ENCODE measurements at places on chromosomes 2 and 18.

- DNase-seq, result no peak
Observed at GRCh38 chr2:29343830-29344229, 228.6 kb downstream of the CLIP4 start.

DNA sequence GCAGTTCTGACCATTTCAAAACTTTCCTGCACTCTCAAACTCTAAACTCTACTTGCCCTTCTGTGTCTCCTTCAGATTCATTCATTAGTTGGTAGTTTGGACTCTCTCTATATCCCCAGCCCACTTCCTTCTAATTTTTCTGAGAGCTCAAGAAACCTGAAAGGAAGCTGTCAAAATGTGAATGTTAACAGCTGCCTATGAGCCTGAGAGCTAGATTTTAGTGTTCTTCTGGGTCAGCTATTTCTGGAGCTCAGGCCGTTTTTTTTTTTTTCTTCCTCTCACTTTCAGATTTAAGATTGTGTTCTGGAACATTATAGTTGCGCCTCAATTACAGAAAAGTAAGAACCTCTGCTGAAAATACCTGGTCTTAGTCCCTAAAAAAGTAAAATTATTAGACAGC is 73.1 kb downstream of the RTN4 start:
- no peak for DNase-seq

GRCh38 chr2:234309431-234309830 is 187.4 kb downstream of the ARL4C start:
- no peak for DNase-seq

DNA sequence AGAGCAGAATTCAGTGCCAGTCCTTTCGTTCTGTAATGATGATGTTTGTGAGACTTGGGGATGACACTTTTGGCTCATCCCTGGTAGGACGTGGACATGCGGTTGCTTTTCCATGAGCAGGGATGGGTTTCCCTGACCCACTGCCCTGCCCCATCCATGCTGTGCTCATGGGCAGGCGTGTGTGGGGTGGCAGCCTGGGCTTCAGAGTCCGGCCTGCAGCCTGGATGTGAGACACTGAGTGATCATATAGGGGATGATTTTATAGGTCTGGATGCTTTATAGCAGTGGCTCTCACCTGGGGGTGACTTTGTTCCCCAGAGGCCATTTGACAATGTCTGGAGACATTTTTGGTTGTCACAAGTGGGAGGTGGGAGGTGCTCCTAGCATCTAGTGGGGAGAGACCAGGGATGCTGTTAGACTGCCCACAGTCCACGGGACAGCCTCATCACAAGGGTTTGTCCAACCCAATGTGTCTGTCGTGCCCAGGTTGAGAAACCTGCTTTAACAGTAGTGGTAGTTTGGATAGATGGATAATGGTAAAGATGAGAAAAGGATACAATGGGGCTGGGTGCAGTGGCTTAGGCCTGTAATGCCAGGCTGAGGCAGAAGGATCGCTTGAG is 38.9 kb downstream of the LDLRAD4 start:
- DNase-seq, result no peak

DNA sequence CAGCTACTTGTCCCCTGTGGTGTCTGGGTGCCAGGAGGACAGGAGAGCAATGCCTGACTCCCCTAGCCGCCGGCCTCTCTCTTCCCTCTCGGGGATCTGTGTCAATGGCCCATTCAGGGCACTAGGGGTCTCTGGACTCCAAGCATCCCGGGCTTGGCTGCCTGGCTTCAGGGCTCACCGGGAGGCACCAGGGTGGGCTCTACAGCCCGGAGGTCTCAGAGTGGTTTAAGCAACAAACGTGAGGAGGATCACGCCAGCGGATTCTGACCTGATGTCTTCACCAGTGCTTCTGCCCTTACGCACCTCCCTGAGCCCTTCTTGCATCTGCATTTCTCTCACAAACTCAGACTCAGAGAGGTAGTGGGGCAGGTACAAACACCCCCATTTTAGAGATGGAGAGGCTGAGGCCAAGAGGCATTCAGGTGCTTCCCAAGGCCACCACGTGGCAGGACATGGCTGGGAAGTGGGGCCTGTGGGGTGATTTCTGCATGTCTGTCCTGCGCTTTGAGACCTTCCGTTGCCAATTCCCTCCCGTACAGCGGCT is 243.0 kb downstream of the CELF4 start:
- no peak for DNase-seq

DNA sequence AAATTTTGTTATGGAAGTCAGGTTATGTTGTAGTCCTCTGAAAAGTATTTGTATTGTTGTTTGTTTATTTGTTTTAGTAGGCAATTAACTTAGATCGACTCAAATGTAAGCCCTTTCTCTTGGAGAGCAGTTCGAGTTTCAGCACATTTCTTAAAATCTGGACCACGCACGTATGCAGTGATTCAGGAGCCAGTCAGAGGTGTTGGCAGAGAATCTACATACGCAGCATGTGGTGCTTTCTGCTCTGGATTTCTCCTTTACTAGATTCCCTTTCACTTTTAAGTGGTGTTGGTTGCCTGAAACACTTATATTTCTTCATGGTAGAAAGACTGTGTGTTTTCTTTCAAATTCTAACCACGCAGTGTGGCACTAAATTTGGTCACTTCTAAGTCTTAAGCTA is 773.9 kb upstream of the LRATD1 start:
- no peak for DNase-seq

DNA sequence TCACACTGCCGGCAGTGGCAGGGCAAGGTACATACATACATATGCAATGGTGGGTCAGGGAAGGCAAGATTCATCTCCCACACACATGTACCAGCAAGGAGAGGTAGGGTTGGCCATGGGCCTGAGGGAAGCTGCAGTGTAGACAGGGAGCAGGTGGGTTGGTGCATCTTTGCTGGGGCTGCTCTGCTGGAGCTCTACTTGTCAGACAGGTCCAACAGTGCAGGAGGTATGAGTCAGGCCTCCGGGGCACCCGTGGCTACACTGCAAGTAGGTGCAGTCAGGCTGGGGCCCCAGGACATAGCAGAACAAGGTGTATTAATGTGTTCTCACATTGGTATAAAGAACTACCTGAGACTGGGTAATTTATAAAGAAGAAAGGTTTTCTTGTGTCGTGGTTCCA is 281.1 kb upstream of the COL3A1 start:
- DNase-seq, result no peak

GRCh38 chr18:24396082-24396633 is 1.5 kb downstream of the OSBPL1A start:
- DNase-seq, result peak; percentile 46

DNA sequence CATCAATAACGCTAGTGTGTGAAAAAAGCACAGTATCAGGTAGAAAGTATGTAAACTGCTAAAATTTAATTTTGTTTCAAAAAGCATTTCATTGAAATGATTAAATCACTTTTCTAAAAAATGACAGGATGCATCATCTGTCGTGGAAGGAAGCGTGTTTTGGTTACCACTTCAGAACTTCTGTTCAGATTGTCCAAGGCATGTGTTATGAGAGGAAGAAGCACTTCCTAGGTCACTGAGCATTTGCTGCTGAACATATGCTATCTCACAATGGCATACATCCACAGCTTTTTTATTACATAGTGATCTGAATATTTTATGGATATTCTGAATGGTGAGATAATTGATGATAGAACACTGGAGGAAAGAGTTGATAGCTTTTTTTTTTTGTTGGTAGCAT is 737.5 kb downstream of the SATB2 start:
- no peak for DNase-seq

- DNase-seq, result no peak
Observed at GRCh38 chr2:230636684-230637271, 75.9 kb upstream of the CAB39 start.

- no peak for DNase-seq
Observed at GRCh38 chr18:28511413-28511821, 334.5 kb upstream of the CDH2 start.

- no peak for DNase-seq
Observed at GRCh38 chr2:195498176-195498575, 158.8 kb upstream of the SLC39A10 start.

- no peak for DNase-seq
Observed at GRCh38 chr2:73837847-73838585, 9.3 kb downstream of the STAMBP start.

DNA sequence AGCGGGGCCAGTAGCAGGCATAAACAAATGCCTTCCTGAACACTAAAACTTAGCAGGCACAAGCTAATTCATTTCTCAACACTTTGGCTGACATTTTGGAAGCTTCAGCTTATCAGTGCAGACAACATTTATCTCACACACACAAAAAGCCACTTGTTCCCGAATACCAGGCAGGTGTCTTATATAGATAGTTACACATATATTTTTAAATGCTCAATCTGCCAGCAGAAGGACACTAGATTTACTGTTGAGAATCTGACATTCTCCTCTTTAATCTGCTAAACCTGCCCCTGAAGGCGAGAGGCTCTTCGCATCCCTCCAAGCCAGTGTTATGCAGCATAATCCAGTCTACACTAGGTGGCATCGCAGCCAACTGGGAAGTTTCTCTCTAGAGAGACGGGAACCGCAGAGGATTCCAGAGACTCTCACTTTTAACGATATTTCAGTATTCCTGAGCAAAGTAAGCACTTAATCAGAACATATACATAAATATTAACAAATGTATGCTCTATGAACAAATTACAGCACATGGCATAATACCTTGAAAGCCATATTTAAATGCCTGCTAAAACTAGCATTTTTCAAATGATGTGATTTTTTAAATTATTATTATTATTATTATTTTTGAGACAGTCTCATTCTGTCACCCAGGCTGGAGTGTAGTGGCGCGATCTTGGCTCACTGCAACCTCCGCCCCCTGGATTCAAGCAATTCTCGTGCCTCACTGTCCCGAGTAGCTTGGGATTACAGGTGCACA is 90.2 kb upstream of the SCG2 start:
- DNase-seq, result no peak

GRCh38 chr2:149004836-149005235 is 33.7 kb upstream of the LYPD6B start:
- no peak for DNase-seq

DNA sequence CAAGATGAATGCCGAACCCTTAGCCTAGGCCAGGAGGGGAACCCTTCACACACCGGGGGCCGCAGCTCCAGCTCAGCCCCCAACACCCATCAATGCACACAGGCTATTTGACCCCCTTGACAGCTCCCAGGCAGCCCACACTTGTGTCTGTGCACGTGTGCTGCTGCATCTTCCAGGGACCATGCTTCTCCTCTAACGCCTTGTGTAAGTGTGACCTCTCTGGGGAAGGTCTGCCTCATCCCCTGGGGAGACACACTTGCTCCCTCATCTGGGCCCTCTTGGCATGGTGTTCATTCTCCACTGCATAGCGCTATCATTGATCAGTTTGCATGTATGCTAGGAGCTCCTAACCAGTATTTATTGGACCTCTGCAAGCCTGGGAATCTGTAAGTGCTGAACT is 120.0 kb upstream of the FHL2 start:
- no peak for DNase-seq

DNA sequence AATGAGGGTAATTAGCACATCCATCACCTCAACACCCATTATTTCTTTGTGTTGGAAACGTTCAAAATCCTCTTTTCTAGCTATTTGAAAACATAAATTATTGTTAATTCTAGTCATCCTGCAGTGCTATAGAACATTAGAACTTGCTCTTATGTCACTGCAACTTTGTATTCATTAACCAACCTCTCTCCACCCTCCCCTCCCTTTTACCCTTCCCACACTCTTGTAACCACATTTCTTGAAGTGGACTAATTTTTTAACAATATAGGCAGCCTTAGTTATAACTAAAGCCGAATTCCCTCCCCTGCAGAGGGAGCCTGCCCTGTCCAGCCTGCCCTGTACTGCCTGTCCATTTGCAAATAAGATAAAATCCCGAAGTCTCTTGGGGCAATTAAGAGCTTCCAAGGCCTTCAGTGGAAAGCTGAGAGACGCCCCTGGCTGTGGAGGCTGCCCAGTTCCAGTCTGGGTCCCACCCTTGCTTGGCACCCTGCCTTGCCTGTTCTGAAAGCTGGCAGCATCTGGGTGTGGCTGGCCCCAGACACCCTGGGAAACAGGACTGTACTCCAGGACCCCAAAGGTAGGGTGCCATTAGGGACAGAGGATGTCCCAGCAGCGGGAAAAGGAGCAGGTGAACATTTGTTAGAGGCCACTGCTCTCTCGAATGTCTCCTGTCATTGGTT is 65.1 kb downstream of the MEX3C start:
- no peak for DNase-seq

DNA sequence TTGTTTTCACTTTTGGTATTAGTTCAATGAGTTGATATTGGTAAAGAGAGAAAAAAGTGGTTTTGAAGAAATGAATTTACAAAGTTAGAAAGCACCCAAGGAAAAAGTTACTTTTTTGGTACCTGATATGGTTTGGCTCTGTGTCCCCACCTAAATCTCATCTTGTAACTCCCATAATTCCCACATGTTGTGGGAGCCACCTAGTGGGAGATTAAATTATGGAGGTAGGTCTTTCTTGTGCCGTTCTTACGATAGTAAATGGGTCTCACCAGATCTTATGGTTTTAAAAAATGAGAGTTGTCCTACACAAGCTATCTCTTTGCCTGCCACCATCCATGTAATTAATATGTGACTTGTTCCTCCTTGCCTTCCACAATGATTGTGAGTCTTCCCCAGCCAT is 965.6 kb upstream of the NRXN1 start:
- DNase-seq, result no peak

GRCh38 chr2:138329591-138329990 is 172.0 kb upstream of the SPOPL start:
- DNase-seq, result no peak

DNA sequence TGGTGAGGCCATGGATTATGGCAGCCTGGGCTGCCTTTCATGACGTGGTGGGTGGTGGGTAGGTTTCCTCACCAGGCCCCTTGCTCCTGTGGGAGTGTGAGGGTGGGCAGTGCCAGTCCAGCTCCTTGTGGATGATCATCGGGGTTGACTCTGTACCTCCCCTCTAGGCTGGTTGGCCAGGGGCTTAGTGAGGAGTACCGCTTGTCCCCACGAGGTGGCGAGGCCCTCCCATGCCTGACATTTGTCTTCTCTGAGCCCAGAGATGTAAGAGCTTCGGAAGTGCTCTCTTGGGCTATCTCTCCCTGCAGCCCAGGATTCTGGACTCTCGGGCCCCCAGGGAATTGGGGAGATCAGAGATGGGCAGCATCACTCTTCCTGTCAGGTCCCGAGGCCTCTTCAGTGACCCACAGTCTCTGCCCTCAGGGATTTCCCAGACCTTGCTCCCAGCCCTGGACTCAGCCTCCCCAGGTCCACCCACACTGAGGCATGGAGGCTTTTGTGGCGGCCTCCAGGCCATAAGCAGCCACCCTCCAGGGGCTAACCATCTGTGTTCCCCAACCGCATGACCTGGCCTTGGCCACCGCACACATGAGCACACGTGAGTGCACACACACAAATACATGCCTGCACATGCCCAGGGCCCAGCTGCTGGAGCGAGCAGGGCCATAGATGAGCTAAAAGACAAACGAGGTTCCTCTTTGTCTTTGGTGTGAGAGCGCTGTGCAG is 6.5 kb downstream of the SPR start:
- DNase-seq, result no peak

DNA sequence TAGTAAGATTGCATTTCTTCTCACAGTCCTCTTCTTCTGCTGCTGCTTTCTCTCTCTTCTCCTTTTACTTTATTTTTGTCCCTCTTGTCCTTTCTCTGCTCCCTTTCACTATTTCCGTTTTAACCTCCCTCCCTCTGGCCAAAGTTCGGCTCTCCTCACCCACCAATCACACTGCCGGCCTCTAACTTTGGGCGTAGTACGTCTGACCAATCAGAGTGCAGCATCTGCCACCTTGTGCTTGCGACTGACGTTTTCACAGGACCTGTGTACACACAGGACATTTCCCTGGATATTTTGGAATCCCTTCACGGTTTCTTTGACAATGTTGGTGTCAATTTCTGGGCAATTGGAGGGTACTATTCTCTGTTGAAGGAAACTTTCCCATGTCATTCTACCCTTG is 22.6 kb upstream of the ICOS start:
- no peak for DNase-seq

- DNase-seq, result no peak
Observed at GRCh38 chr18:58579561-58580047, 49.3 kb downstream of the ALPK2 start.
